ENCODE measurements at places on chromosomes 3 and 15.

- DNase-seq = no peak
Observed at GRCh38 chr3:127774647-127775046, 47.7 kb downstream of the MGLL start.

- no peak for DNase-seq
Observed at GRCh38 chr15:60871731-60872130, 357.4 kb downstream of the RORA start.

DNA sequence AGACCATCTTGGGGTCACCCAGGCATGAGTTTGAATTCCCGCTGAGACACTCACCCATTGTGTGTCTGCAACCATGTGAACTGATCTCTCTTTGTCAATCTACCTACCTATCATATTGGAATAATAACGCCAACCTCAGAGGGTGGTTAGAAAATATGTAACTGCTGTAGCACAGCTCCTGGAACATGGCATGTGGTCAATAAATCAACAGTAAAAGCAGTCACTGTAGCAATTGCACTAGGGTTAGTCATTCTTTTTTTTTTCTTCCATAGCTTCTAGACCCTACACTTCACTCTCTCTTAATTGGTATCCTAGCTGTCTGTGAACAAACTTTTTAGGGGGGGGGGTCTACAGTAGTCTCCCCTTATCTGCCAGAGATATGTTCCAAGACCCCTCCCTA, 64.2 kb upstream of the SLCO2A1 start:
- DNase-seq = no peak

DNA sequence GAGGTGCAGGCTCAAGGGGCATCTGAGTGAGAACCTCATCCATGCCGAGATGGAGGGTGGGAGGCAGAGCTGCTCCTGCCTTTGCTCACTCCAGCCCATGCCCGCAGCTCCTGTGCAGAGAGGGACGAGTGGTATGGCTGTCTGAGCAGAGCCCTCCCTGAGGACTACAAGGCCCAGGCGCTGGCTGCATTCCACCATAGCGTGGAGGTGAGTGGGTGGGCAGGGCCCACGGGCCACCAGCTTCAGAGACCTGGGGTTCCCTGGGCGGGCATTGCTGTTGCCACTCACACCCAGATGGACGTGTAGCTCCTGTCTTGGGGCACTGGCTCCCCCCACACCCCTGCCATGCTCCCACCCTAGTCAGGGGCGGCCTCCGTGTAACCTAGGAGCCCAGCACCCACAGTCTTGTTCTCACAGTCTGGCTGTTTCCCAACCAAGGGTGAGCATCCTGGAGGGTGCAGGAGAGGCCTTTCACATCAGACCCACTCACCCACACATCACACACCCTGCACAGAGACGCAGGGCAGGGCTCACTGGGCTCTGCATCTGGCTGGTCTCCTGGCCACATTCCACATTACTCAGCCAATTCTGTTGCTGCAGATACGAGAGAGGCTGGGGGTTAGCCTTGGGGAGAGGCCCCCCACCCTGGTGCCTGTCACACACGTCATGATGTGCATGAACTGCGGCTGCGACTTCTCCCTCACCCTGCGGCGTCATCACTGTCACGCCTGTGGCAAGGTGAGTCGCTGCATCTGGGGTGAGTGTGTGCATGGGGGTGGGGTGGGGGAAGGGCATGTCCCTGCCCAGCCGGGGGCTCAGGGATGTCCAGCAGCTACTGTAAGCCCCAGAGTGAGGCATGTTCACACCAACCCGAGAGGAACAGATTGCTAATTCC, 25.3 kb upstream of the NR2C2 start:
- no peak for DNase-seq

DNA sequence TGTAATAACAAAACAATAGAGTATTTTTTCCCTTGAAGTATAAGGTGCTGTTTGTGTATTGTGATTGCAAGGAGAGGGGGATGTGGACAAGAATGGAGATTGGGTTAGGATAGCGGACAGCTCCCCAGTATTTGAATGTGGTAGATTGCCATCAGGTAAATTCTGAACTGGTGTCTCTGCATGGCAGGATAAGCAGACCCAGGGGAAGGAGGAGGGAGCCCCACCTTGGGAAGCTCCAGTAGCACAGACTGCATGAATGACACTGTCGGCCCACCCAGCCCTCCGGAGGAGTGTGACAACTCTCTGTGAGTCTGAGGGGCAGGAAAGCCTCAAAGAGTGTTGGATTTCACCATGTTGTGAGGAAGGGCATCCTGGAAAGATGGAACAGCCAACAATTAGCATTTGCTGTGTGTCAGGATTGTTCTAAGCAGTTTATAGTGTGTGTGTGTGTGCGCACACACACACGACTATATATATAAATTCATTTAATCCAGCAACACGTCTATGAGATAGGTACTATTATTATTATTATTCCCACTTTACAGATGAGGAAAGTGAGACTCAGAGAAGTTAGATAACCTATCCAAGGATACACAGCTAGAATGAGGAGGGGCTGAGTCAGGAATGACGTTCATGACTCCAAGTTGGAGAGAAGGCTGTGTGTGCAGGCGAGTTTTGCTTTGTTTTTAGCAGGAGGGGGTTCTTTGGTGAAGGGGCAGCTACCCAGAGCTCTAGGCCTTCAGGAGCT, 63.4 kb upstream of the LCTL start:
- DNase-seq = no peak

- DNase-seq = no peak
Observed at GRCh38 chr3:37668818-37669610, 192.7 kb upstream of the CTDSPL start.
